ENCODE measurements at places on chromosomes 2 and 18. TPM values are rescaled to one million over a fixed set of nuclear protein-coding genes. Genes with fewer than 3 reads are reported as not detected.

GRCh38 chr2:226888378-226888965 is 52.6 kb downstream of the RHBDD1 start:
- no peaks in the 10 kb centered on the region for H3K36me3 ChIP-seq
- H3K27me3 ChIP-seq, result no peaks in the 10 kb centered on the region
- no peak for DNase-seq
- no peak overlapping the region for H3K4me3 ChIP-seq
- no peak overlapping the region for H3K27ac ChIP-seq
- H3K4me1 ChIP-seq, result no peaks in the 10 kb centered on the region

DNA sequence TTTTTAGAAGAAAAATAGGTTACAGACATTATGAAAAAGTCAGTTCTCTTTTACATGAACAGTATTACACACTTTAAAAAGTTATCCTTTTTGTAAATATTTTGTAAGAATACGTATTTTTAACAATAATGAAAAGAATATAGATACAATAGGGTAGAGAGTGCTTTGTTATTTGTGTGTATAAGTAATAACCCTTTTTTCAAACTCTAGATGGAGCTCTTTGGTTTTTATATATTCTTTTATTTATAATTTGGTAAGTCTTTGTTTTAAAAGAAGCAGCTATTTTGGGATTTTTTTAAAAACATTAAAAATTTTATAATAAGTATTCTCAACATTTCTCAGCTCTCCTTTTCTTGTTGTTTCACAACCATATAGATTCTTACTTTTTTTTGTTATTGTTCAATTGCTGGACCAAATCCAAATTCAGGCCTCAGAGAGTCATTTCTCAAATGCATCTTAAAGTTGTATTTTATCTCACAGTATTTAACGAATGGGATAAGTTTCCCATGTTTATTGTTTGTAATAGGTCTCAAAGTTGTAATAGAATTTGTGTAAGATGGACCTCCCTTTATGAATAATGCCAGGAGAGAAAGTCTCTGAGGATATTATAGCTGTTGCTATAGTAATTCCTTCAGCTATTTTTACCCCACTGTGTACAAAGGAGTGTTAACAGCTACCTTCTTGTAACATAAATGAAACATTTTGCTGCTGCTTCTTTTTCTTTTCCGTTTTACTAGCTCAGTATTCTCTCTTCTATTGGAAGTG is 46.4 kb downstream of the ACYP2 start:
- no peaks in the 10 kb centered on the region for H3K27me3 ChIP-seq
- no peaks in the 10 kb centered on the region for H3K4me1 ChIP-seq
- no peak for DNase-seq
- H3K27ac ChIP-seq, result no peak overlapping the region
- H3K36me3 ChIP-seq, result no peaks in the 10 kb centered on the region

GRCh38 chr2:151999053-151999452 is 99.8 kb downstream of the CACNB4 start:
- no peak overlapping the region for H3K27ac ChIP-seq
- H3K36me3 ChIP-seq, result no peaks in the 10 kb centered on the region
- H3K4me1 ChIP-seq, result peaks cover 2% of the 10 kb centered on the region
- no peak for DNase-seq
- H3K4me3 ChIP-seq, result no peak overlapping the region
- no peaks in the 10 kb centered on the region for H3K27me3 ChIP-seq

GRCh38 chr2:236687296-236687965 is 117.8 kb downstream of the ACKR3 start:
- H3K27me3 ChIP-seq, result no peaks in the 10 kb centered on the region
- no peaks in the 10 kb centered on the region for H3K36me3 ChIP-seq
- peak; percentile 77 for DNase-seq
- no peak overlapping the region for H3K4me3 ChIP-seq
- H3K4me1 ChIP-seq, result no peaks in the 10 kb centered on the region

DNA sequence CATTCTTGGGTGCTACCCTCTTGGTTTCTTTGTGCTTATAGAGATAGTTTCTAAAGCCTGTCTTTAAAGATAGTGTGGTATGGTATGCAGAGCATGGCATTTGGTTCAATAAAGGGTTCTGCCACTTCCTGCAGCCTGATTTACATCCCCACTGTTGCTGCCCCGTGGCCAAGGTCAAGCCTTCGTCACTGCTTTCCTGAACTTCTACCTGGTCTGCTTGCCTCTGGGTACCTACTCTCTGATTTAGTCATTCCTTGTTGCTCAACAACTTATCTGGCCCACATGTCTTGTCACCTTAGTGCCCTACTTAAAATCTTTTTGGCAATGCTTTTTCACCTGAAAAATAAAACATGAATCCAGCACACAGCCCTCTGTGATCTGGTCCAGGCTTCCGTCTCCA is 352.9 kb downstream of the LPIN1 start:
- H3K36me3 ChIP-seq, result no peaks in the 10 kb centered on the region
- H3K4me3 ChIP-seq, result no peak overlapping the region
- DNase-seq, result no peak
- no peaks in the 10 kb centered on the region for H3K4me1 ChIP-seq
- no peaks in the 10 kb centered on the region for H3K27me3 ChIP-seq
- no peak overlapping the region for H3K27ac ChIP-seq

- H3K27ac ChIP-seq, result peak overlapping the region; percentile 24
- no peaks in the 10 kb centered on the region for H3K27me3 ChIP-seq
- peak overlapping the region; percentile 67 for H3K4me3 ChIP-seq
Observed at GRCh38 chr2:27322301-27322765, 564 bp downstream of the MPV17 start.

GRCh38 chr18:48320639-48320945 is 88.6 kb downstream of the ZBTB7C start:
- H3K4me3 ChIP-seq, result no peak overlapping the region
- no peak for DNase-seq
- no peaks in the 10 kb centered on the region for H3K4me1 ChIP-seq
- H3K36me3 ChIP-seq, result no peaks in the 10 kb centered on the region

- no peaks in the 10 kb centered on the region for H3K36me3 ChIP-seq
- no peak overlapping the region for H3K27ac ChIP-seq
- DNase-seq, result no peak
- H3K4me3 ChIP-seq, result no peak overlapping the region
- H3K27me3 ChIP-seq, result no peaks in the 10 kb centered on the region
Observed at GRCh38 chr2:129929321-129930290, 49.9 kb upstream of the RAB6C start.

DNA sequence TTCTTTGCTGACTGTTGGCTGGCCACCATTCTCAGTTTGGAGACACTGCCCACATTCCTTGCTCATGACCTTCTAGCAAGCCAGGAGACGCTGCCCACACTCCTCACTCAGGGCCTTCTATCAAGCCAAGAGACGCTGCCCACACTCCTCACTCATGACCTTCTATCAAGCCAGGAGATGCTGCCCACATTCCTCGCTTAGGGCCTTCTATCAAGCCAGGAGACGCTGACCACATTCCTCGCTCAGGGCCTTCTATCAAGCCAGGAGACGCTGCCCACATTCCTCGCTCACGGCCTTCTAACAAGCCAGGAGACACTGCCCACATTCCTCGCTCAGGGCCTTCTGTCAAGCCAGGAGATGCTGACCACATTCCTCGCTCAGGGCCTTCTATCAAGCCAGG is 131.3 kb upstream of the CBLN2 start:
- H3K27ac ChIP-seq, result no peak overlapping the region
- H3K27me3 ChIP-seq, result no peaks in the 10 kb centered on the region
- no peaks in the 10 kb centered on the region for H3K4me1 ChIP-seq
- no peak for DNase-seq
- no peaks in the 10 kb centered on the region for H3K36me3 ChIP-seq

DNA sequence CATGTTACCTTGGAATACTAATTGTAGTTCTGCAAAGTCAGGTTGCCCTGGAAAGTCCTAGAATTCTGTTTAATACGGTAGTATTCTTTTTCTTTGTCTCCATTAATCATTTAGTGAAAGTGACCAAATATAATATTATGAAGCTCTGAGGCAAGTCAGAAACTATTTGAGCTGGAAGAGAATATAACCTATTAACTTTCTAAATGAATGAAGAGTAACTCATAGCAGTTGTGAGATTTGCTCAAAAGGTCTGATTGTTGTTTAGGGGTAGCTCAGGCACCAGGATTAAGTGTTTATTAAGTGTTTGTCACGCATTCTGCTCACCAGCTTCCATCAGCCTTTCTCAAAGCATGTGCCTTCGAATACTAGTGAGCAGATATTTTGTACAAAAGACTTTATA is 46.7 kb upstream of the SERPINE2 start:
- H3K4me1 ChIP-seq, result no peaks in the 10 kb centered on the region
- H3K27ac ChIP-seq, result no peak overlapping the region
- no peak overlapping the region for H3K4me3 ChIP-seq
- no peak for DNase-seq
- H3K36me3 ChIP-seq, result no peaks in the 10 kb centered on the region

DNA sequence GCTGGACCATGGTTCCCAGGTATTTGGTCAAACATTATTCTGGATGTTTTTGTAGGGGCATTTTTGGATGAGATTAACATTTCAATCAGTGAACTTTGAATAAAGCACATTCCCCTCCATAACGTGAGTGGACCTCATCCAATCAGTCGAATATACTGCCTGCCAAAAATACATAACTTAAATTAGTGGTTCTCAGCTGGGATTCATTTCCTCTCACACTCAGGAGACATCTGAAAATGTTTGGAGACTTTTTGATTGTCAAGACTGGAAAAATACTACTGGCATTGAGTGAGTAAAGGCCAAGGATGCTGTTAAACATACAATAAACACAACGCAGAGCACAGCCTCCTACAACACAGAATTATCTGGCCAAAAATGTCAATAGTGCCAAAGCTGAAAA is 198.2 kb downstream of the MYO1B start:
- H3K27me3 ChIP-seq, result no peaks in the 10 kb centered on the region
- DNase-seq, result no peak
- no peak overlapping the region for H3K27ac ChIP-seq
- no peaks in the 10 kb centered on the region for H3K4me1 ChIP-seq

- no peaks in the 10 kb centered on the region for H3K27me3 ChIP-seq
- H3K4me3 ChIP-seq, result no peak overlapping the region
- no peak for DNase-seq
- H3K36me3 ChIP-seq, result no peaks in the 10 kb centered on the region
Observed at GRCh38 chr18:26763446-26764110, 101.9 kb downstream of the AQP4 start.

DNA sequence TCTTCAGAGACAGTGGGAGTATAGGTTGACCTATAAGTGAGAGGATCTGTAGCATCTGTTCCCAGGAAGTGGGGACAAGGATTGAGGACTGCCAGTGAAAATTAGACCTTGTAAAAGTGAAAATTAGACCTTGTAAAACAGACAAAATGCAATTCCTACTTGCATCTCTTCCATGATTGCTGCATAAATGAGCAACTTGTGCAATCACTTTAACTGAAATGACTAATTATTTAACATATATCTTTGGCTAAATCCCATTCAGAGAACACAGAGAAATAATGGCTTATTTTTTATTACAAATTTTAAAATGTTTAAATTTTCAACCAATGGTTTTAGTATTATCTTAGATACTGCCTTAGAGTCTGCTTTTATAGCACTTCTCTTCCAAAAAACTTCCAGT is 67.2 kb upstream of the NABP1 start:
- DNase-seq, result no peak
- no peaks in the 10 kb centered on the region for H3K4me1 ChIP-seq
- H3K27me3 ChIP-seq, result no peaks in the 10 kb centered on the region

GRCh38 chr2:41137031-41137430 is 685.1 kb upstream of the SLC8A1 start:
- H3K36me3 ChIP-seq, result no peaks in the 10 kb centered on the region
- H3K4me1 ChIP-seq, result no peaks in the 10 kb centered on the region
- no peak overlapping the region for H3K27ac ChIP-seq
- no peaks in the 10 kb centered on the region for H3K27me3 ChIP-seq

DNA sequence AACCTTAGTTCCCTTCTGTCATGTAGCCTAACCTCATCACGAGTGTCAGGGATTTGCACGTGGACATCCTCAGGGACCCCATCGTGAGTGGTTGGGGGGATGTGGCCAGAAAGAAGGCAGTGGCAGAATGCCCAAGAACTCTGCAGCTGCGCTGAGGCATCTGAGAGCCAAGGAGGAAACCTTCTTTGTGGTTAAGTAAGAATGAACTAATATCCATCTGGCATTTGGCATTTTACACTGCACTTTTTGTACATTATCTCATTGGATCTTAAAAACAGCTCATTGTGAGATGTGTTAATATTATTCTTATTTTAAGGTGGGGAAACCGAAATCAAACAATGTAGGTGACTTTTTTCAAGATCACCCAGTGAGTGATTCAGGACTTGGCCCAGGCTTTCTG is 32.6 kb upstream of the APCDD1 start:
- no peaks in the 10 kb centered on the region for H3K36me3 ChIP-seq
- no peak for DNase-seq
- no peaks in the 10 kb centered on the region for H3K4me1 ChIP-seq
- H3K4me3 ChIP-seq, result no peak overlapping the region
- H3K27ac ChIP-seq, result no peak overlapping the region

GRCh38 chr2:43762286-43762685 is 11.6 kb upstream of the DYNC2LI1 start:
- H3K27ac ChIP-seq, result no peak overlapping the region
- H3K27me3 ChIP-seq, result no peaks in the 10 kb centered on the region
- H3K36me3 ChIP-seq, result no peaks in the 10 kb centered on the region
- H3K4me3 ChIP-seq, result no peak overlapping the region

DNA sequence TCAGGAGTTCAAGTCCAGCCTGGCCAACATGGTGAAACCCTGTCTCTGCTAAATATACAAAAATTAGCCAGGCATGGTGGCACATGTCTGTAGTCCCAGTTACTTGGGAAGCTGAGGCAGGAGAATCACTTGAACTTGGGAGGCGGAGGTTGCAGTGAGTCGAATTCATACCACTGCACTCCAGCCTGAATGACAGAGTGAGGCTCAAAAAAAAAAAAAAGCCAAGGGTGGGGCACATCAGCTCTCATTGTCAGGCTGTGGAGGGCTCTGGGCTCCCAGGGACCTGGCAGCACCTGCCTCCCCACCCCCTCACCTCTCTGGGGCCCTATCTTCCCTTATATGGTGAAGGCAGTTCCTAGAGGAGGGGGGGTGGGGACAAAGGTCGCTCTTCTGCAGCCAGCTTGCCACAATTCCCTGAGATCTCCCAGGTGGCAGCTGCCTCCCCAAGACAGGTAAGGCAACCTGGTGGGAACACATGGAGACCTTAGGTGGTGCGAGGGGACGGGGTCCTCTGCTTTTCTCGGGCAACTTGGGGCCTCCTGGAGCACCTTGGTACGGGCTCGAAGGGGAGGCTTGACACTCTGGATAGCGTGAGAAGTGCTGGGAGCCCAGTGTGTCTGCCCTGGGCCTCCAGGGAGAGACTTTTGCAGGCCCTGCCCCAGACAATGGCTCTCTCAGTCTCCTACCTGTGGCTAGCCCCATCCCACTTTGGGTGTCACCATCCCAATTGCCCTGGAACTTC is at the start of gene VIL1:
Gene VIL1 (plus strand): TSS at position 407 of the 742 bp plus-strand sequence. CDS start 4,656 bp downstream, outside the sequence.
- H3K27ac ChIP-seq, result no peak within 1 kb of the TSS
- no peak within 1 kb of the TSS for H3K4me3 ChIP-seq
- H3K36me3 ChIP-seq, result no peaks in the 10 kb centered on the region
- DNase-seq, result no peak
- no peaks in the 10 kb centered on the region for H3K27me3 ChIP-seq

C2orf81 gene
- 1.4 TPM for total RNA-seq

GLI2 gene
- total RNA-seq, result 9.0 TPM

FAM110C gene
- 3.3 TPM for total RNA-seq

DNAH6 gene
- 0.78 TPM for total RNA-seq

IL18RAP gene
- 1.9 TPM for total RNA-seq

RPRM gene
- total RNA-seq, result 1.1 TPM

RAD51AP2 gene
- total RNA-seq, result not detected

THSD7B gene
- total RNA-seq, result 5.1 TPM

DHRS9 gene
- 3.1 TPM for total RNA-seq

PJVK gene
- 2.2 TPM for total RNA-seq

Measured in aorta (tissue), 5 donors.